ENCODE measurements at places on chromosomes 11 and 22.

- peak overlapping the region; percentile 37 for H3K27ac ChIP-seq
- peaks cover 33% of the 10 kb centered on the region for H3K4me1 ChIP-seq
- H3K27me3 ChIP-seq = no peaks in the 10 kb centered on the region
- no peak for DNase-seq
- peaks cover 77% of the 10 kb centered on the region for H3K36me3 ChIP-seq
Observed at GRCh38 chr11:14703731-14704130, 60.1 kb downstream of the PDE3B start.

- DNase-seq = no peak
- no peak overlapping the region for H3K4me3 ChIP-seq
- no peak overlapping the region for H3K27ac ChIP-seq
- no peaks in the 10 kb centered on the region for H3K36me3 ChIP-seq
- H3K4me1 ChIP-seq = no peaks in the 10 kb centered on the region
- H3K27me3 ChIP-seq = peaks cover 4% of the 10 kb centered on the region
Observed at GRCh38 chr22:24466716-24467328, 28.3 kb upstream of the UPB1 start.

DNA sequence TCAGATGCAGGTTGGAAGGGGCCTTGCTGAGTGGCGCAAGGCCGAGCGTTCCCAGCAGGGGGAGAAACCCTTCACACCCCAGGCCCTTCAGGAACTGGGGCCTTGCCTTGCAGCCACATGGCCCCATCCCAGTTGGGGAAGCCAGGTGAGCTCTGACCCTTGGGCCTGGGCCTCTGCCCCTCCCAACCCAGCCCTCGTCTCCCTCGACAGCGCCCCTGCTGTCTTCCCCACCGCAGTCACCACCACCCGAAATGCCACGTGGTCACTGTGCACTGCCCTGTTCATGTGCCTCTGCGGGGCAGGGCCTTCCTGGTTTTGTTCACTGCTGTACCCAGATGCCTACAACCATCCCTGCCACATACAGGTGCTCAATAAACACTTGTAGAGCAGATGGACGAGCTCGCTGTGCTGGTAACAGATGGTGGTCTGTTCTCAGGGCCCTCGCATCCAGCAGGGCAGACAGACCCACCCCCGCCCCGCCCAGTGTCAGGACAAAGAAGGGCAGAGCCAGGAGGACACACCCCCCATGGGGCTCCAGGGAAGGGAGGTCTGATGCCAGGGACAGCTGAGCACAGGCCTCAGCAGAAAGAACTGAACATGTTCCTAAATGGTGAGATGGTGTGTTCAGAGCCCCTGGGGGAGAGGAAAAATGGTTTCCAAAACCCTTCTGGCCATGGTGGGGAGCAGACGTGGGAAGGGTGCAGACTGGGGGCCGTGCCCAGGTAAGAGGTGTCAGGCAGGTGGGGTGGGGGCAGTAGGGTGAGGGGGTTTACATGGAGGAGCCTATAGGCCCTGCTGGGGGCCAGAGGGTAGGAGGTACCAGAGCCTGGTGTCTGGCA, 3.7 kb downstream of the POLR2L start:
- H3K27ac ChIP-seq = no peak overlapping the region
- peaks cover 27% of the 10 kb centered on the region for H3K4me1 ChIP-seq
- H3K36me3 ChIP-seq = peaks cover 11% of the 10 kb centered on the region

- peaks cover 11% of the 10 kb centered on the region for H3K27me3 ChIP-seq
- no peak overlapping the region for H3K4me3 ChIP-seq
- DNase-seq = no peak
Observed at GRCh38 chr11:35323076-35323868, 96.1 kb downstream of the SLC1A2 start.

- DNase-seq = no peak
- no peaks in the 10 kb centered on the region for H3K4me1 ChIP-seq
- no peaks in the 10 kb centered on the region for H3K36me3 ChIP-seq
- H3K27ac ChIP-seq = no peak overlapping the region
Observed at GRCh38 chr11:37647767-37648166, 1049.7 kb upstream of the RAG2 start.

GRCh38 chr11:17769218-17769617, 34.6 kb downstream of the KCNC1 start:
- H3K27ac ChIP-seq = no peak overlapping the region
- H3K36me3 ChIP-seq = no peaks in the 10 kb centered on the region
- no peaks in the 10 kb centered on the region for H3K27me3 ChIP-seq
- no peak for DNase-seq
- H3K4me3 ChIP-seq = no peak overlapping the region

GRCh38 chr11:35236667-35237003, 97.7 kb downstream of the CD44 start:
- peaks cover 14% of the 10 kb centered on the region for H3K27me3 ChIP-seq
- H3K36me3 ChIP-seq = peaks cover 37% of the 10 kb centered on the region
- peak overlapping the region; percentile 84 for H3K27ac ChIP-seq
- DNase-seq = no peak
- no peak overlapping the region for H3K4me3 ChIP-seq
- peaks cover 71% of the 10 kb centered on the region for H3K4me1 ChIP-seq

DNA sequence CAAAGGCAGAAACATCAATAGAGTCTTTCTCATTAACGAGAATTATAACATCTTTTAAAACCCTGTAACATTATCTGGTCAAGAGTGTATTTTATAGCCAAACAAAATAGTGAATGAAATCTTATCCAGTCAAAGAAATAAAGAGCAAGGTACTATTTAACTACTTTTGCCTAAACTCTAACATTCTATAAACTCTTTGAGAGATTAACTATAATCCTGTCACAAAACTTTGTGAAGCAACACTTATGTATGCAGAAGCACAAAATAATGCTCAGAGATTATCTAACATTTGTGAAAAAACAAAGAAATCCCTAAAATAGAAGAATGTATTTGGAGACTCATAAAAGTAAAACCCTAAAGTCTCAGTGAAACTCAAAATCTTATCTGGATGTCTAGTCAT, 124.4 kb upstream of the LUZP2 start:
- H3K27me3 ChIP-seq = no peaks in the 10 kb centered on the region
- H3K36me3 ChIP-seq = no peaks in the 10 kb centered on the region
- H3K27ac ChIP-seq = no peak overlapping the region
- H3K4me1 ChIP-seq = no peaks in the 10 kb centered on the region
- H3K4me3 ChIP-seq = no peak overlapping the region
- no peak for DNase-seq

GRCh38 chr11:127998421-127998820, 588.9 kb downstream of the ETS1 start:
- no peak overlapping the region for H3K27ac ChIP-seq
- no peaks in the 10 kb centered on the region for H3K4me1 ChIP-seq
- H3K27me3 ChIP-seq = peaks cover 10% of the 10 kb centered on the region
- H3K4me3 ChIP-seq = no peak overlapping the region
